Frontal cortex (tissue), 4 donors: ENCODE measurements at places on chromosomes 11 and 22. TPM values are rescaled to one million over a fixed set of nuclear protein-coding genes. Genes with fewer than 3 reads are reported as not detected.
A peak's percentile ranks its signal among the peaks of the same experiment; 100 is the strongest.

GRCh38 chr11:59938132-59938531 lies at the start of gene OOSP1:
Gene OOSP1 (plus strand): TSS chr11:59938432. CDS start chr11:59938455, 23 bp downstream.
- no peak for DNase-seq

DNA sequence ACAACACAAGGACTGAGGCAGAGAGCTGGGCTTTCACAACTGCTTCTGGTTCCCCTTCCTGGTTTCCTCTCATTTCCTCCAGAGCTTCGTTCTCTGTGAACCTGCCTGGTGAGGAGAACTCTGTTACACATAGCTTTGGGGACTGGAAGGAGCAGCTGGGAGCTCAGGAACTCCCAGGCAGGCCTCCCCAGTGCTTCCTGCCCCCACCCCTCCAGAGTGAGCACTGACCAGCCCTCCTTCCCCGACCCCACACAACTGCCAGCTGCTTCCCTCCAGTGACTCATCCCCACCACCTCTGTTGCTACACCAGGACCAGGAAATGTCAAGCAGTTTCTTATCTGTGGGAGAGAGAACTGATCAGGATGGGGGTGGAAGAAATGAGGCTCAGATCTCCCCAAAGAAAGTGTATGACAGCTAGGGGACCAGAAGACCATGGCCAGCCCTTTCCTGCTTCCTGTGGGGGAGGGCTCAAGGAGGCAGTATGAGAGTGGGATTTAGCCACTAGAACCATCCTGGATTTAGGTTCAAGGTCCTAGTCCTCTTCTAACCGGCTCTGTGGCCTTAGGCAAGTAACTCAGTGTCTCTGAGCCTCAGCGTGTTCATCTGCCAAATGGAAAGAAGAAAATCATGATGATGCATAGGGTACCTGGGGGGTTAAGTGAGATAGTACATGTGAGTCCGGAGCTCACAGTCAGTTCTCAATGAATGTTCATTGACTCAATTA lies 4.5 kb upstream of the TP53I11 start:
- DNase-seq, result peak; percentile 35

Gene PRODH
- 0.82 TPM for total RNA-seq

Gene MMP8
- not detected for total RNA-seq

Gene DENND6B
- 19.6 TPM for total RNA-seq
